Activated CD8-positive, alpha-beta memory T cell treated with anti-CD3 and anti-CD28 coated beads for 1 hour (primary cell): ENCODE measurements at places on chromosomes 4 and X.

DNA sequence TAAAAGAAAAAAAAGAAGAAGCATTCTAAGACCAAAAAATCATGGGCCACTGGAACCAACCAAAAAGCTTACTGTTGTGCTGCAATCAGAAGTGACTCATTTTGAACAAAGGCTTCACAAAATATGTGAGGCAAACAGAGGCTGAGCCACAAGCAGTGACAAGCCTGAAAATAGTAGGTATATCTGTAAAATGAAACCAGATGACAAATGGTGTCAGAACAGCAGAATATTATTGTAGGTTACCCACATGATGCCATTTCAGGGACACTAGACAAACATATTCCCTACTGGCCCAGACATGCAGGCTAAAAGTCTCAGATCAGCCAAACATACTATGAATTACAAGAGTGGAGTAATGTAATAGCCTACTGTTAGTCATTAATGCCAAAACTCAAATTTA is 1301.8 kb upstream of the DIAPH2 start:
- DNase-seq, result no peak

GRCh38 chrX:40056420-40056819 is 41.3 kb downstream of the BCOR start:
- no peak for DNase-seq

- DNase-seq, result no peak
Observed at GRCh38 chr4:119211867-119212233, 663 bp upstream of the USP53 start.

GRCh38 chr4:88879991-88880390 is 177.0 kb downstream of the FAM13A start:
- DNase-seq, result no peak

- no peak for DNase-seq
Observed at GRCh38 chr4:180084561-180084960, 2158.6 kb upstream of the TENM3 start.

GRCh38 chrX:101051153-101051548 is 760 bp downstream of the TRMT2B start:
- no peak for DNase-seq

DNA sequence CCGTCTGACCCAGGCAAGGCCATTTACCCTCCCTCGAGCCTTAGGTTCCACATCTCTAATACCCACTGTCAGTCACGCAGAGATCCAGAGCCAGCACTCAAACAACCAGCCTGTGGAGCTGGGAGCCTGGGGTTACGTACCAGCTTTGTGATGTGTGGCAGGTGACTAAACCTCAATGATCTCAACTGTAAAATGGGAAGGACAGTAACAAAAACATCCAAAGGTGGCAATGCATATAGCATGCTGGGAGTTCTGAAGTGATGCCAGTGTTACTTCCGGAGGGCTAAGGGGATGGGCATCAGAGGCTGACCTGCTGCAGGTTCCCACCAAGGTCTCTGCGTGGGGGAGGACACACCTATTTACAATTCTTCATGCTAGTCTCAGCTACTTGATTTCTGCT is 6.0 kb downstream of the GRPEL1 start:
- no peak for DNase-seq

DNA sequence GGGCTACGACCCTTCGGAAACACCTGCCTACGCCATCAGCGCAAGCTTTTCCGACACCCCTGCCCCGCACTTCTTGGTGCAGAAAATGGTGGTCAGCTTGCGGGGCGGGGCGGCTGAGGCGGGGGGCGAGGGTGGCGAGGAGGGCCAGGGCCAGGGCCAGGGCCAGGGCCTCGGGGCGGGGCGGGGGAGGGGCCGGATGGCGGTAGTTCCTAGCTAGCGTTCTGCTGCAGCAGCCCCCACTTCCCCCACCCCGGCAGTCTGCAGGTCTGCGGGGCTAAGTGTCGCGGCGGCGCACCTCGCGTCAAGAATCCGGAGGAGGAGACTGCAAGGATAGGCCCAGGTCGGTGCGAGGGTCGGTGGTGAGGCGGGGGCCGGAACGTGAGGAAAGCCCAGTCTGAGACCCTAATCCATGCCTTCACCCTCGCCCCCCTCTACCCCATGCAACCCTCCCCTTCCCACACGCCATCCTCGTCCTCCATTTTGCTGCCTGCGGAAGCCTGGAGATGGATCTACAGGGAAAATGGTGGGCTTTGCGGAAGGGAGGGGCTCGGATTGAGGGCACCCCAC is 600 bp downstream of the BEX4 start:
- no peak for DNase-seq

- no peak for DNase-seq
Observed at GRCh38 chr4:138671606-138672084, 343.9 kb upstream of the NOCT start.

- DNase-seq, result no peak
Observed at GRCh38 chr4:14396183-14396582, 606.1 kb upstream of the CPEB2 start.
